Right ventricle myocardium superior (tissue), 1 donor: ENCODE measurements at places on chromosomes 13 and 19. TPM values are rescaled to one million over a fixed set of nuclear protein-coding genes. Genes with fewer than 3 reads are reported as not detected.

Gene TMEM38A
- total RNA-seq = 44.6 TPM

Gene NPAS1
- total RNA-seq = not detected

Gene PCDH17
- total RNA-seq = 2.2 TPM

Gene S1PR2
- 5.9 TPM for total RNA-seq

Gene FAM216B
- 4.6 TPM for total RNA-seq

Gene ZNF575
- 1.5 TPM for total RNA-seq

Gene COMP
- not detected for total RNA-seq

Gene CBLC
- not detected for total RNA-seq

Gene HOOK2
- total RNA-seq = 43.6 TPM

Gene PRODH2
- not detected for total RNA-seq

Gene LILRA2
- 1.7 TPM for total RNA-seq

Gene CXCL17
- not detected for total RNA-seq

Gene ZNF540
- total RNA-seq = 7.9 TPM

Gene APOC4
- total RNA-seq = not detected

Gene ALOX5AP
- total RNA-seq = 8.4 TPM

Gene PPM1N
- 0.75 TPM for total RNA-seq

Gene ATP4B
- not detected for total RNA-seq

Gene CD70
- not detected for total RNA-seq

Gene TMEM238
- 1.0 TPM for total RNA-seq

Gene SIGLECL1
- total RNA-seq = not detected

Gene ZNF667
- 5.0 TPM for total RNA-seq

Gene SIAH3
- total RNA-seq = not detected

Gene PSG1
- total RNA-seq = not detected

Gene GPR12
- 0.13 TPM for total RNA-seq

Gene POSTN
- total RNA-seq = 10.0 TPM

Gene HSD17B14
- 1.9 TPM for total RNA-seq

Gene CCDC70
- not detected for total RNA-seq

Gene CEACAM1
- 2.6 TPM for total RNA-seq

Gene C13orf42
- total RNA-seq = not detected

Gene ACTMAP
- total RNA-seq = 5.2 TPM

Gene DCT
- total RNA-seq = 0.22 TPM

Gene CABP5
- not detected for total RNA-seq

Gene CCDC169
- 0.08 TPM for total RNA-seq

Gene ASPDH
- not detected for total RNA-seq

Gene RAB3A
- 26.7 TPM for total RNA-seq

Gene DNAJC15
- 32.9 TPM for total RNA-seq

Gene ERICH4
- total RNA-seq = not detected

Gene CKM
- 6,434 TPM for total RNA-seq

Gene SIGLEC8
- 0.13 TPM for total RNA-seq

Gene RFX1
- total RNA-seq = 13.0 TPM

Gene MRPS31
- total RNA-seq = 30.4 TPM

Gene DCAF15
- 15.4 TPM for total RNA-seq

Gene LSM4
- total RNA-seq = 103 TPM

Gene LCP1
- total RNA-seq = 20.5 TPM

Gene SPC24
- total RNA-seq = 6.7 TPM

Gene SEMA6B
- 15.0 TPM for total RNA-seq

Gene GPR18
- not detected for total RNA-seq
